ENCODE measurements at places on chromosomes 7 and 10. TPM values are rescaled to one million over a fixed set of nuclear protein-coding genes. Genes with fewer than 3 reads are reported as not detected.

Gene TRIM74
- 2.1 TPM for total RNA-seq

Gene ENKUR
- total RNA-seq: not detected

Gene TCERG1L
- total RNA-seq: 0.91 TPM

Gene DRGX
- not detected for total RNA-seq

Gene FANK1
- total RNA-seq: 6.3 TPM
